ENCODE measurements at places on chromosomes 11 and 22.

DNA sequence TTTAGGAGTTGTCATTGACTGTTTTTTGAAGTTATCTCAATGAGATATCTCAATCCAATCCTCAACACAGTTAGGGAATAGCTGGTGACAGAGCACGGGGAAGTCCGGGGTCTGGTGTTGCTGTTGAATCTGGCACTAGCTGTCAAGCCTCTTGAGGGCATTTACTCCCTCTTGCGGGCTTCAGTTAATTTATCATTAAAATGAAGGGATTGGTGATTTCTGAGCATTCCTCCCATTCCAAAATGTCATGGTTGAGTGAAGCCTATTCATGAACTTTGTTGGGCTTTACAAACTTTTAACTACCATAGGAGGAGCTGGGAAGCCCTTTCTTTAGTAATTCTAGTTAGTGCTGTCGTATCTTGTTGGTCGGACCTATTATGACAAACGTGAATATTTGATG, 40.2 kb downstream of the UVRAG start:
- no peak for DNase-seq

GRCh38 chr11:120832481-120833238, 191.2 kb upstream of the TBCEL start:
- no peak for DNase-seq

DNA sequence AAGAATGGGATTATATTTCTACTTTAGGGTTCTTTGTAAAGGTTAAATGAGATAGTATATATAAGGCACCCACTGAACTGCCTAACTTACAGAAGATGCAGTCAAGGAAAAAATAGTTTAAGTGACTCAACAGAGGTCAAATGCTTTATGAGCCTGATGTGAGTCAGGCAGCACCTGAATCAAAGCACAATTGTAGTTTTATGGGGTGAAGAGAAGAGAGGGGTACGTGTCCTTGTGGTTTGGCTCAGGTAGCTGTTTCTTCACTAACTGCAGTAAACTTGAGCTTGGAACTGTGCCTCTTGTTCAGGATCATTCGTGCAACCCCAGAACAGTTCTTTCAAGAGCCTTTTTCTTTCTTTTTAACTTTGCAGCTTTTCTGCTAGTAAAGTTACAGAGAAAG, 125.2 kb upstream of the SPON1 start:
- no peak for DNase-seq

GRCh38 chr11:69861901-69862300, 42.7 kb upstream of the FGF3 start:
- DNase-seq, result no peak

DNA sequence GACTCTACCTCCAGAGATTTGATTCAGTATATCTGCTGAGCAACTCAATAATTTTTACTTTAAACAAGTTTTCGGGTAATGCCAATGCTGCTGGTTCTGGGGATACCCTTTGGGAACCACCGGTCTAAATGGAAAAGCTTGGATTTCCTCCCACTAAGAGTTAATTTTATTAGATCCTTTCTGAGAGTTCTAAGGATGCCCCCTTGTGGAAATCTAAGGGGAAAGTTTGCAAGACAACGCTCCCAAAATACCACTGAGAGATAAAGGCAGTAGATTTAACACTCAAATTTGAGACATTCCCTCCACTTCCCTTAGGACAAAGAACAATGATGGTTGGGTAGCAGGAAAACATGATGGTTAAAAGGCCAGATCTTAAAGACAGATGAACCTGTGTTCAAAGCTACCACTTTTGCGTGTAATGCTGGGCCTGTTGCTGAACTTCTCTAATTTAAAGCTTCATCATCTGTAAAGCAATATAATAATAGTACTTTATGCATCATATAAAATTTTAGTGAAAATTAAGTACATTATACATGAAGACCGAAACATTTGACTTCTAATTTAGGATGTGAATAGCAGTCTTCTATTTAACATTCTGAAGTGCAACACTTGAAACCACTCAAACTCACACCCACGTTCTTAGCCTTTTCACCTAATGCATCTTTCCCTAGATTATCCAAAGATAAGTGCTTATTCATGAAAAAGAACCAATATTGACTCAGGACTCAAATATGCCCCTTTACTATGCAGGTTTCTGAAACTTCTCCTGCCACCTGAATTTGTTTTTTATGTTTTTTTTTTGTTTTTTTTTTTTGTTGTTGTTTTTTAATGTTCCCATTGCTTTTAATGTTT, 110.1 kb upstream of the LUZP2 start:
- no peak for DNase-seq

GRCh38 chr22:41352058-41352457, 29.7 kb upstream of the TEF start:
- DNase-seq, result no peak

- DNase-seq, result no peak
These were observed 43.7 kb downstream of the CD82 start for GRCh38 chr11:44608991-44609782.

DNA sequence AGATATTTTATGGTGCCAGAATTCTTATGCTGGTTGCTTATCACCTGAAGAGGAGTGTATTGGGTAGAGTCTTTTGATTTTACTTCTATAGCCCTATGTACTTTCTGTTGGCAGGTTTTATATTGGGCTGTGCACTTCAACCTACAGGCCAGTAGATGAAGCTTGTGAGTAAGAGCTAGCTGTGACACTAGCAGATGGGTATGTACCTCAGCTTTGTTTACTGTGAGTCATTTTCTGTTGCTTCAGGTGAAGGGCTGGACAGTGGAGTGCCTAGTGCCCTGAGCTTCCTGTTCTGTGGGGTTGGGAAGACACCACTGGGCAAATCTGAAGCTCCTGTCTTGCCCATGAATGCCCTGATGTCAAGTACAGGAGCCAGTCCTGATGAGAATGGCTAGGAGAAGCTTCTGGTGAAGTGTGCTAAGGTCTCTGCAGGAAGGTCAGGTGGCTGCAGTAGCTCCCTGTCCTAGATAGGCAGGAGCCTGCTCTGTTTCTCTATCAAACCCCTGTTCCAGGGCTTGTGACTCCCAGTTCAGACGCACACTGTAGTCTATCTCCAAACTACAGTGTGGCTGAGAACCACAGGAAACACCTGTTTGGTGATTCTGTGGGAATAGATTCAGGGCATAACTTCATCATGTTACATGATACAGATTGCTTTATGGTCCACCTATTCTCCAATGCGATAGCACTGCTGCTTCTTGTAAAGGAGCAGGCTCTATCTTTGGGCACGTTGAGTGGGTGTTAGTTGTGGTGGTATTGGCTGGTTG, 755.7 kb downstream of the KCNA4 start:
- DNase-seq, result no peak

DNA sequence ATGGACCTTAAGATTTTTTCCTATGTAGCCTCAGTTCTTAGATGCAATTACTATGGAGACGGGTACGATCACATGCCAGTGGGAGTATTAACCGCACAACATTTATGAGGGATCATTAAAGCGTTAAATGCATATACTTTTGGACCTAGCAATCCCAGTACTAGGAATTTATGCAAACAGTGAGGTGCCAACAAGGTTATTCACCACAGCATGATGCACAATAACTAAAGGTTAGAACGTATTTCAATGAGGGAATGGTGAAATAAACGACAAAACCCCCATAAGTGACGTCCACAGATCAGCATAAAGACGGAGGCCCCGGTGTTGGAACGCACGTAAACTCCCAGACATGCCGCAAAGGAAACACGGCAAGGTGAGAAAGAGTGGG, 539 bp downstream of the SIRT3 start:
- DNase-seq, result no peak

GRCh38 chr22:27063406-27063805, 406.0 kb downstream of the MIAT start:
- DNase-seq, result no peak

DNA sequence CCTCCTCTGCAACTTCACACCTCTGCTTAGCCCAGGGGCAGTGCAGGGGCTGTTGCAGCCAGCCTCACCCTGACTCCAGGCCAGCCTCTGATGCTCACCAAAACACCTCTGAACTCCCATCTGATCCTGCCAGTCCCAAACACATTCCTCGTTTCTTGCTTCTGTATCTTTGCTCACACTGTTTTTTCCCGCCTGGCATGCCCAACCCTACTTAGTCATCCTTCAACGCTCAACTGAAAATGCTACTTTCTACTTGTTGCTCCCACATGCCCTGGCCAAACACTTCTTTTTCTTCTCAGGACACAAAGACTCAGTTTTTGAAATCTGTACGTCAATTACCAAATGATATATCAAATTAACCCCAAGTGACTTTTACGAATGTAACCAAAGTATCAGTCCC, 140.8 kb upstream of the ZBED5 start:
- no peak for DNase-seq

GRCh38 chr11:66981976-66982578, 7.0 kb downstream of the C11orf86 start:
- peak; percentile 85 for DNase-seq

DNA sequence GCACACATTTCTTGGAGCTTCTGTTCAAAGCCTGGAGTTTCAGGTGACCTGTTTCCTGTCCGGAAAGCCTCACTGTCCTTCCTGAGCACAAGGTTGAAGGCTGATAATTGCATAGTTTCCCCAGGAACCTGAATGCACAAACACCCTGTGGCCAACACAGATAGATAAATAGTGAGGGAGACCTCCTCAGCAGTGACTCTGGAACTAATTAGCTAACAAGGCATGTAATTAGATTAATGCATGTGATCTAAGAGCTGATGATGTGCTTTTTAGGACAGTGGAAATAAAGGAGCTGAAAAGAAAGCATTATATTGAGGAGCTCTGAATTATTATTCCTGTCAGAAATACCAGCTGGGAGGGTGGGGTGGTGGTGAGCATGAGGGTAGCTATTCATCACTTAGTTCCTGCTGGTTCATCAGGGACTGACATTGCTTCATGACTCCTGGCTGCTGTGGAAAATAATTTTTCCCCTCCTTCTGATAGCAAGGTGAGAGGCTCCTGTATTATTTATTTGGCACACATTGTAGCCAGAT, 101.1 kb downstream of the NELL1 start:
- DNase-seq, result no peak

DNA sequence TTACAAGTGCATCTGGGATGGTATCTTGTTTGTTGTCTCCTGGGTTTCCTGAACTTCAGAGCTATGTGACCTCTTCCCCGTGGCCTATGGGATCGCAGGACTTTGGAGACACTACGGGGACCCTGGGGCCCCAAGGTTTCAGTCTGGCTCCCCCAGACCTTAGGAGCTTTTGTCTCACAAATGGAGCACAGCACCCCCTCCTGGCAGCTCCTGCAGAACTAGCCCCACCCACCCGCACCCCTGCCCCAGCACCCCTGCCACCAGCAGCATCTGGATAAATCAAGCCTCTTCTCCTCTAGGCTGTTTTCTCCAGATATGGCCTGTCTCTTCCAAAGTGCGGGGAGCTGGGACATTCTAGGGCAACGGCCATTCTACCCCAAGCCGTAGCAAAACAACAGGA, 10.4 kb downstream of the RCOR2 start:
- DNase-seq, result peak; percentile 44

- DNase-seq, result peak; percentile 50
These were observed 723 bp downstream of the FOXRED2 start for GRCh38 chr22:36505998-36506635.

GRCh38 chr22:41234815-41235695, 5.7 kb downstream of the CHADL start:
- DNase-seq, result no peak

- no peak for DNase-seq
These were observed 244.5 kb upstream of the MPPED2 start for GRCh38 chr11:30830681-30831080.

- no peak for DNase-seq
These were observed 1330.6 kb downstream of the BRD1 start for GRCh38 chr22:48496987-48497650.

Data from DND-41 (cell line).